GF-D8 (cell line): ENCODE measurements at places on chromosomes 7 and 10.

- no peak for DNase-seq
Observed at GRCh38 chr7:24668927-24669635, 88.2 kb downstream of the GSDME start.

- no peak for DNase-seq
Observed at GRCh38 chr10:46002916-46003693, 27.3 kb downstream of the NCOA4 start.

DNA sequence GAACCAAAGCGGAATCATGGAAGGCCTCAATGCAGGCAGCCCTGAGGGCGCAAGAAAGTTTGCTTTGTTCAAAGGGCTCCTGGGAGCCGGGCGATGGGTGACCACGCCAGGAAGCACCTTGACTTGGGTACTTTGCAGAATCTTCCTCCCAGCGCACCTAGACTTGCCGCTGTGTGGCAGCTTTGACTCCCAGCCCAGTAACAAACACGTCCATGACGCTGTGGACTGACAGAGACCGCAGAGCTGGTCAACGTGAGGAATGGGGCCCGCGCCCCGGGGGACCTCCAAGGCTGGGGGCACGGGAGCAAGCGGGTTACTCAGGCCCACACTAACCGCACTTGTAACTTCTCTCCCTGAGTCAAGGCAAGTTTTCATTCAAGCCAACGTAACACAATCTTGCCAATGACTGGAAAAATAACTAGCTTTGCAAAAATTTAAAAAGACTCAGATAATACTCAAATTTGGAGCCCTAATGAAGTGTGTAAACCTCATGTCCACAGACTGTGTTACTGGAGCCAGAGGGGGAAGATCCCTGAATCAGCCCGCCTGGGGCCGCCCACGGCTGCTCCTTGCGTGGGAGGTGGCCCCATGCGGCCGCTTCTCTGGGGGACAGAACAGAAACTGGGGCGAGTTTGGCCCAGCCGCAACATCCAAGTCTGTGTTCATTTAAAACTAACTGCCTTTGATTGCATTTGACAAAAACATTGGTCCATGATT lies 130.8 kb downstream of the DNAJB6 start:
- no peak for DNase-seq

GRCh38 chr7:117807676-117808075 lies 65.6 kb downstream of the CTTNBP2 start:
- DNase-seq, result no peak

- no peak for DNase-seq
Observed at GRCh38 chr7:152849128-152849527, 89.6 kb downstream of the ACTR3B start.

DNA sequence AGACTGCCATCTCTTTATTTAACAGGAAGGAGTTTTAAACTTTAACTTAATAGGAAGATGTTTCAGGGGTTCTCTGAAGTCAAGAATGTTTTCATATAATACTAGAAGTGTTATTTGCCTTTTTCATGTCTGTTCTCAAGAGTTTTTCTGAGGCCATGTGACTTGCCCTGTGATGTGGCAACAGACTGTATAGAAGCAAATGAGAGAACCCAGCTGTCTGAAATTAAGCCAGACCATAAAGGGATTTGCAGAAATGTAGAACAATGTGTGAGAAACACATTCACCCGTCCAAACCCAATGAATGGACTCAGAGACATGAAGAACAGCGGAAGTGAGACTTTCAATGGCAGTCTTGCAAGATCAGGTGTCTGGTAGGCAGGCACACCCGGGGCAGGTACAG lies 23.8 kb downstream of the MAPK8 start:
- no peak for DNase-seq

DNA sequence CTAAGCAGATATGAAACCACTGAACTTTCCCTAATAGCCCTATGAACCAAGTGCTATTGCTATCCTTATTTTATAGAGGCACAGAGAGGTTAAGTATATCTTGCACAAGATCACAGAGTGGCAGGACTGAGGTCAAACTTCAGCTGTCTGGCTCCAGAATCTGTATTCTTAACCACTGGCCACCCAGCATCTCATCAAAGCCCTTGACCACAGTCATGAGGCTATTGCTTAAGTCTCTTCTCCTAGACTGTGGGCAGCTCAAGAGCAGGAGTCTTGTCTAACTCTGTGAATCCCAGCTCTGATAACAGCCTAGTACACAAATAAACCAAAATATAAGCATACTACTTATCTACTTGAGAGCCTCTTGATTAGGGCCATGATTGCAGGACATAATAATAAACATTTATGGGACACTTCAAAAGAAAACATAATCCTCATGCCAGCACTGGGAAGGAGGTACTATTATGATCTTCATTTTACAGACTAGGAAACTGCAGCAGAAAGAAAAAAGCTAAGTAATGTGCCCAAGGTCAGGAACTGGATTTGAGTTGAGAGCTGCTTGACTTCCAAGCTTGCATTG lies 22.4 kb upstream of the SMC3 start:
- DNase-seq, result no peak

DNA sequence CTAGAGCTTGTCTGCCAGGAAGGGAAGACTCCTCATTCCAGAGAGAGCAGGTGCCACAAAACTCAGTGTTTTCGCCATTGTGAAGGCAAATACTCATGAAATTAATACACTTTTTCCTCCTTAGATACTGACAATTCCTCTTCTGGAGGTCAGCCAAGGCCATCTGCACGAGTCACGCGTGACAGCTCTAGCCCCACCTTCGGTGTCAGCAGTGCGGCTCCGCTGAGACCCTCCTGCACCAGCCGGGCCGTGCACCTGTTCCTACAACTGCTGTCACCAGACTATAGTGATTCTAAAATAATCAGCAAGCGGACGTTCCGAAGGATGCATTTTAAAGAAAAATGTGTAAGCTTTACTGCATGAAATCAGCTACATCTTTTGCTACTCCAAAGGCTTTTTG lies 127.7 kb downstream of the DIP2C start:
- DNase-seq, result no peak

DNA sequence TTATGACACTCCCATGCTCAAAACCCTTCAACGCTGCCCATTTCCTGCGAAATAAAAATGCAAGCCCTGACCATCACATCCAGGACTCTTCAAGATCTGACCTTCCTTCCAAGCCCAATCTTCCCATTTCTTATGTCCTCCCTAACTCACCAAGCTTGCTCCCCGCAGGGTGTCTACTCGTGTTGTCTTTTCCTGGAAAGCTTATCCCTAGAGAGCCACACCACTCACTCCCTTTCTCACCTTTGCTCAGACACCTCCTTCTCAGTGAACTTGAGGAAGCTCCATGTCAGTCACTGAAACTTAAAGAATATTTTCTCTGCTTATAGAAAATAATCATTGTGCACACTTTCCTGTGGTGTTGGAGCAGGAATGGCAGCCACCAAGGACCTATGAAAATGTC lies 54.4 kb upstream of the CACNB2 start:
- no peak for DNase-seq

GRCh38 chr10:86204421-86205305 lies 161.9 kb downstream of the GRID1 start:
- no peak for DNase-seq

DNA sequence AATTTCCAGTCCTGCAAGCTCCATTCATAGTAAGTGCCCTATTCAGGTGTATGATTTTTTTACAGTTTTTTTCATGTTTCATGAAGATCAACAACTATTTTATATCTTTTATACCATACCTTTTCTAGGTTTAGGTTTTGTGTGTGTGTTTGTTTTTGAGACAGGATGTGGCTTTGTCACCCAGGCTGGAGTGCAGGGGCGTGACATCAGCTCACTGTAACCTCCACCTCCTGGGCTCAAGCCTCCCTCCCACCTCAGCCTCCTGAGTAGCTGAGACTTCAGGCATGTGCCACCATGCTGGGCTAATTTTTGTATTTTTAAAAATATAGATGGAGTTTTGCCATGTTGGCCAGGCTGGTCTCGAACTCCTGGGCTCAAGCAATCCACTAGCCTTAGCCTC lies 35.0 kb downstream of the ARMH3 start:
- no peak for DNase-seq

- no peak for DNase-seq
Observed at GRCh38 chr10:11810313-11810766, 12.8 kb upstream of the PROSER2 start.

DNA sequence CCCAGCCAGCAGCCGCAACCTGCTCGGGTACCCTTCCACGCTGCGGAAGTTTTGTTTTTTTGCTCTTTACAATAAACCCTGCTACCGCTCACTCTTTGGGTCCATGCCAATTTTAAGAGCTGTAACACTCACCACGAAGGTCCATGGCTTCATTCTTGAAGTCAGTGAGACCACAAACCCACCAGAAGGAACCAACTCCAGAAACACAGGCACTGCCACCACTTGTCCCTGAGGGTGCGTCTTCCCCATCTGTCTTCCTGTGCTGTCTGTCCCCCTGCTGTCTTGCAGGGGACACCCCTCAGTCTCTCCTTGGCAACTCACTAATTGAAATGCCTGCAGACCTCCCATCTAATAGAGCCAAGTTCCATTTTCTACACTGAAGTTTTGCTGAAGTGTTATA lies 48.5 kb upstream of the RSU1 start:
- no peak for DNase-seq

GRCh38 chr10:63236113-63236935 lies 103.2 kb downstream of the NRBF2 start:
- DNase-seq, result peak; percentile 74

- DNase-seq, result no peak
Observed at GRCh38 chr7:94245500-94245899, 149.2 kb upstream of the COL1A2 start.

- no peak for DNase-seq
Observed at GRCh38 chr7:20282959-20283358, 47.7 kb upstream of the ITGB8 start.

DNA sequence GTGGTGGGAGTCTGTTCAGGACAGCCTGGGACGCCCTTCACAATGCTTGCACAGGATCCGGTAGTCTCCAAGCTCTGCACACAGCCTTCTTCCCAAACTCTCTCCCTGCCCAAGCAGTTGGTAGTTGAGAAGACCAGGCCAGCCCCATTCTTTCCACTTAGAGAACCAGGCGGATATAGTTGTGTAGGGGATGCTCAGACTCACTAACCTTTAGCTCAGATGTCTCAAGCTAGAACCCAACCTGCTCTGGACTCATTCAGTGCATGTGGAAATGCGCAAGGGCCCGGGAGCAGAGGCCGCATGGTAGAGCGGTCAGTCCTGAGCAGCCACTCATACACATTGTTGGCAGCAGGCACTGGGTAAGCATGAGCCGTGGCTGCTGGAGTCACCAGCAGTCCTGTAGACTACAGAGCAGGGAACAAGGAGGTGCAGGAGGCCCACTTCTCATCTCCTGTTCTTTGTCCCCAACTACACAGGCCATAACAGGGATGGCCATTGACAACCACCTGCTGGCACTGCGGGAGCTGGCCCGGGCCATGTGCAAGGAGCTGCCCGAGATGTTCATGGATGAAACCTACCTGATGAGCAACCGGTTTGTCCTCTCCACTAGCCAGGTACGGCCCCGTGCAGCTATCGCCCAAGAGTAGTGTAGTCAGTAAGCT lies 17.2 kb upstream of the C10orf53 start:
- DNase-seq, result no peak

DNA sequence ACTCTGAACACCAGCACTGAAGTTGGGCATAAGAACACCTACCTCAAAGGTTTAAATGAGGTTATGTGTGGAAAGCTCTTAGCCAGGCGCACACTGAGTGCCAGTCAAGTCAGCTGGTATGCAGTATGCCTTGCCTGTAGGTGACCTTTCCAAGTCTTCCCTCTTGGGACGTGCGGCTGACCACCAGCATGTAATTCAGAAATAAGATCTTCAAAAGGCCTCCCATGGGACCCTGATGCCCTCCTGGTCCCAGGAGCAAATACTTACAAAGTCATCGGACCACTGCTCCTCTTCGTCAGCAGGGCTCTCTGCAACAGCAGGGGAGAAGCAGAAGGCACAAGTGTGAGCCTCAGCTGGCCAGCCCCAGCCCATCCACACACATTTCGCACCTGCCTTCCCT lies 40.8 kb downstream of the BLNK start:
- DNase-seq, result no peak

DNA sequence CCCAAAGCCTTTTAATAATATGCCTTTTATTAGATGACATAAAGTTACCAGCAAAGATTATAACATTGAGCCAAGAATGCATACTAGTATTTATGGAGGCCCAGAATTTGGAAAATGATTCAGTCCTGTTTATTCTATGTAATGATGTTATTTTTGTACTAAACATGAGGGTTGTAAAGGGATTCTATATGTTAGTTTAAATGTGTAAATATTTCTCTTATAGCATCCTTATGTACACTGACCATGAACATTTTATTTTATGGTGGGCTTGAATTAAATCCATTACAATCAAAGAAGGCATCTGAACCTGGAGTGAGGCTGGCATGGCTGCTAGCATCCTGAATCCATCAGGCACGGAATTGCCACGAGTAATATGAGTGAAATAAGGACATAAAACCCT lies 80.2 kb downstream of the RAB18 start:
- no peak for DNase-seq

DNA sequence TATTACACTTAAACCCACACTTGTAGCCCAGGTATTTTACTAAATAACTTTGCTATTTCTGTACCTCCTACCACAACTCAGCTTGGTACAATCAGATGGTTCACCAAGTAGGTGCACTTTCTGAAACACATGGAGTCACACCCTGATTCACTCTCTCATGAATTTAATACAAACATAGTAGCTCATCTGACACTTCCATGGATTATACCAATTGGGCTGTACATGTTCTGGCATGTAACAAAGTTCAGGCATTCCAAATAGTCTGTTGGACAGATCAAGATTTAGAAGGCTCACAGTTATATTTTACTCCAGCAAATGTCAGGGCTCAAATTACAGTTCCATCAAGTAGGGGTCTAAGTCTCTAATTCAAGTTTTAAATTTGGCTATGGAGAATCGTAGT lies 62.2 kb upstream of the RNF148 start:
- no peak for DNase-seq

- no peak for DNase-seq
Observed at GRCh38 chr7:151114151-151115090, 28.1 kb downstream of the AGAP3 start.

DNA sequence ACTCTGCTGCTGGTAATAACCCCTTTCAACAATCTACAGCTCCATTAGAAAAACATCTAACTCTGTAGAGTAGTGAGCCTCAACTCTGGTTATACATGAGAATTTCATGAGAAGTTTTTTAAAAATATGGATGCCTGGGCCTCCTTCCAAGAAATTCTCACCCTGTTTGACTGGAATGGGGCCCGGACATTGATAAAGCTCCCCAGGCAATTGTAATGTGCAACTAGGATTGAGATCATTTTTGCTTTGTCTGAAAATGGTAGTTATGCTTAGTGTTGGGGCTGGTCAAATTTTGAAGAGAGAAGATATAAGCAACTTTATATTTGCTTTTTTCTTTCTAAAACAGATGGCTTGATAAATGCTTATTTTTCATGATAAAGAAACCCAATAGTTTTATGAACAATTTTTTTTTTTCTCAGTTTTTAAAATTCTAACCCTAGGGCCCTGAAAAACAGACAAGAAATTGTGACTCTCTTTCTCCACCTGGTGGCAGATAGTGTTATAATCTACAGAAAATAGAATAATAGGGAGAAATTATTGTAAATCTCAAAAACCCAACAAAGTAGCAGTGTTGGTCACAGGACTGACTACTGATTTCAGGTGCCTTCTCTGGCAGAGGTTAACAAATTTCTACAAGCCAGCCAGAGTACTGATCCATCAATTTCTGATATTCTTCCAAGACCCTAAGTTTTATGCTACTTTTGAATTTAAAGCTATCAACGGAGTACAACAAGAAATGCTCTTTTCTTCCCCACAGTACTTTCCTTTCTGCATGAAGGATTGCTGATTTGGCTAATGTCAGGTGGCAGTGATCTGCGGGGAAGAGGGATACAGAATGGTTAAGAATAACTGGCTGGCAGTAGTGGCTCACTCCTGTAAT lies 174.8 kb downstream of the DKK1 start:
- DNase-seq, result no peak

GRCh38 chr7:15886626-15887025 lies 200.1 kb upstream of the MEOX2 start:
- no peak for DNase-seq
